Activated gamma-delta T cell (primary cell): ENCODE measurements at places on chromosomes 6 and 20.

- no peak for DNase-seq
Measured at GRCh38 chr20:58853976-58854637, 1.6 kb downstream of the GNAS start.

- DNase-seq: no peak
Measured at GRCh38 chr6:131122007-131122406, 13.3 kb upstream of the AKAP7 start.

DNA sequence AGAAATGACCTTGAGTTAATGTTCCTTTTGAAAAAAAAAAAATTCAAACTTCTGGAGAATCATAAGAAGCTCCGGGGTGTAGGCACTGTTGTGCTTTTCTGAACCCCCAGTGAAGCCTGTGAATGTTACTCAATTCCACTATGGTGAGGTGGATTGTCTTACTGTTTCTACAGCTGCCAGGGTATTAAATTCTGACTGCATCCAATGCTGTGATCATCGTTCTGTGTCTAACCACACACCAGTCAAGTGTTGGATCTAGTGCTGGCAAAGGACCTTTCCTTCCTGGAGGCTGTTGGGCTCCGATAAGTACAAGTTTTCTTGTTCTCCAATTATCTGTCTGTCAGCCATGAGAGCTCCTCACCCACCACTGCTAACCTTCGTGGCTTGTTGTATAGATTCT is 162.0 kb upstream of the EPHA7 start:
- no peak for DNase-seq

DNA sequence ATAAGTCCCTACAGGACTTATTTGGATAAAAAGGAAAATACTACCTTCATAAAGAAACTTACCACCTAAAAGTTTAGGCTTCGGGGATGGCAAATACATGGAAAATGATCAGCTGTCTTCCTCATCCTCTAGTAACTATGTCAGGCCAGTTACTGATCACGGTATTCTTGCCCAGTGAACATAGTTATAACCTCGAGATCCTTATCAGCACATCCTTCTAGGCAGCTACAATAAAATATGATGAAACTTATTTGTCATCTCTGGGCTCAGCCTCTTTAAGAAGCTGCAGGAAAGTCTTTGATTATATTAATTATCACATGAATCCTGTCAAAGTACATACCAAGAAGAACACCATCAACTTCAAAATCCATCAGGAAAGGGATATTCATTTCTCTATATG is 41.8 kb downstream of the SF3B5 start:
- no peak for DNase-seq
